CD4-positive, alpha-beta T cell (primary cell): ENCODE measurements at places on chromosomes 12 and 14. TPM values are rescaled to one million over a fixed set of nuclear protein-coding genes. Genes with fewer than 3 reads are reported as not detected.

Gene LYZ
- total RNA-seq: 72.9 TPM

Gene HAL
- 0.95 TPM for total RNA-seq

Gene AKAP6
- 1.2 TPM for total RNA-seq

Gene PLEKHG7
- total RNA-seq: not detected

Gene AMDHD1
- 0.91 TPM for total RNA-seq

Gene TSPAN19
- not detected for total RNA-seq

Gene ERP27
- 17.1 TPM for total RNA-seq
